ENCODE measurements at places on chromosomes 13 and 19.

DNA sequence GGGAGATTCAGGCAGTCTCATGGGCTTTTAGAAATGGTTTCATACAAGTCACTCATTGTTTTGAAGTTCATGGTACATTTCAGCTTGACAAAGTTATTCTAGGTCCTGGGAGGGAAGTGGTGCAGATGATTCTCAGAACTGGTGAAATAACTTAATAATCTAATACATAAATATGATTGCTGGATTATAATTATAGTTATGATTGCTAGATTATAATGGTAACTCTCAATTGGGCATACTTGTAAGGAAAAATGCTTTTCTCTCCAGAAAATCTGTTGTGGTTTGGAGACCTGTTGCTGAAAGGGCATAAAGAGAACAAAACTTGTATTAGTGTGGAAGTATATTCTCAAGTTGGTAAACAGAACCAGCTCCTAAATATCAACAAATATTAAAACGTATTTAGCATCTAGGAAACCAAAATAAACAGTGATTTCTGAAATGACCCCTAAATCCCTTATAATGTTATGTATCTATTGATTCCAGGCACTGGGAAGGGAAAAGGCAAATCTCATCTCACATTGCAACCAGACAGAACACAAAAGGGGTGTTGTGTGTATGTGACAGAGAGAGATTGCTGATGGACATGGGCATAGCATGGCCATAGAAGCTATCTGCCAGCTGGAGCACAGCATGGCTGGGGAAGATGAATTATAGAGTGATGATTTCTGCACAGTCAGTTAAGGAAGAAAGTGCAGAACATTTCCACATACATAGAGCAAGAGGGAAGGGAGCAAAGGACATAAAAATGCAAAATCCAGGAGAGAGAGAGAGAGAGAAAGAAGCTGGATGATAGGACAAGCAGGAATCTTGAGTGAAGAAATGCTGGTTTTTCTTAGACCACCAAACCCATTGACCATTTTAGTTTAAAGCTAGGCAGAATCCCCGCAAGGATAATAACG is 87.1 kb upstream of the FRY start:
- no peak for DNase-seq

GRCh38 chr19:32224371-32225244 is 120.8 kb upstream of the ZNF507 start:
- no peak for DNase-seq

DNA sequence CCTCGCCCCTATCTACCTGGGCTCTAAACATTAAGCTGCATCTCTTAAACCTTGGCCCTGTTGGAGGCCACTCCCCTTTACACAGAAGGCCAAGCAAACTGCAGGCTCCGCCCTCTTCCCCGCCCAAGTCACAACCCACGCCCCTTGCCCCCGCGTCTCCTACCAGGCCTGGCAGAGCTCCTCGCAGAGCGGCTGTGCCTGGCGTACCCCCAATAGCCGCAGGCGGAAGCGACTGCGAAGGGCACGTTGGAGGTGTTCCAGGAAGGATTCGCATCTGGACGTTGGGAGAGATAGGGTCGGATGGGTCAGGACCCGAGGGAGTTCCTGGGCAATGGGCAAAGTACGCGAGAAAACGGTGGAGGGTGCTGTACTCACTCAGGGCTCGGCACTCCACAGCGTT is 5.9 kb downstream of the RTBDN start:
- no peak for DNase-seq

GRCh38 chr19:17302391-17303166 is 646 bp downstream of the ABHD8 start:
- DNase-seq = no peak

DNA sequence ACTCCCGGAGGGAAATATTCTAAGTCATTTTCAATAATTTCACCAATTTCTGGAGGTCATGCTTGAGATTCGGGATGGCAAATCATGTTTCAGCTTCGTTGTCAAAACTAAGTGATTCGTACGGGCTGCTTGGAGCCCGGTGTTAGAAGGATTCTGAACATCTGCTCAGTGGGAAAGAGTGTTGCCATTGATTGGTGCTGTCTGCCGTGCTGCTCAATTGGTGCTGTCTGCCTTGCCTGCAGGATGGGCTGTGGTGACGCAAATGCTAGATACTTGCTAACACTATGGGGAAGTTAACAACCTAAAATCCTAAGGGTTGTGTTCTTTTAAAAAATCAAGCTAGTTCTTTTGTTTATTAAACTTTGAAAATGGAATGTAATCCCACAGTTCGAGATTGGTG is 17.3 kb upstream of the CACNG8 start:
- no peak for DNase-seq

GRCh38 chr13:48727241-48728011 is 73.7 kb downstream of the CYSLTR2 start:
- DNase-seq = no peak

DNA sequence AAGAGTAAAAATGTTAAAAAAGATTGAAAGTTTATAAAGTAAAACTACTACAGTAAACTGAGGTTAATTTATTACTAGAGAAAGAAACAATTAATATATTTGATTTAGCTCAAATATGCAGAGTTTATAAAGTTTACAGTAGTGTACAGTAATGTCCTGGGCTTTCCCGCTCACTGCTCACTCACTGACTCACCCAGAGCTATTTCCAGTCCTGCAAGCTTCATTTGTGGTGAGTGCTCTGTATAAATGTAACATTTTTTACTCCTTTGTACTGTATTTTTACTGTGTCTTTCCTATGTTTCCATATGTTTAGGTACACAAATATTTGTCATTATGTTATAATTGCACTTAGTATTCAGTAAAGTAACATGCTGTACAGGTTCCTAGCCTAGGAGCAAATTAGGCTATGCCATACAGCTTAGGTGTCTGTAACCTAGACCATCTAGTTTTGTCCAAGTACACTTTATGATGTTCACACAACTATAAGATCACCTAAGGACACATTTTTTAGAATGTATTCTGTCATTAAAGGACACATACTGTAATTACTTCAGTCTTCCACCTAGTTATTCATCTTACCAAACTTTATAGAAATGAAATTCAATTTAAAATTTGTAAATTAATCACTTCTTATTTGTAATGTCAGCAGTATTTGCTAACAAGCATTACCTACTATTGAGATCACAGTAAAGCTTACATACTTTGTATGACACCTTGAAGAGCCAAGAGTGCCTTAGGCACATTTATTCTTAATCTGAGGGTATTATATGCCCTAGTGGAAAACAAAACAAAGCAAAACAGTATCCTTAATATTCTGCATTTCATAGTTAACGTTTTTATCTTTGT is 683.4 kb downstream of the PCDH9 start:
- no peak for DNase-seq

- DNase-seq = no peak
These were observed 541.6 kb downstream of the SUCLA2 start for GRCh38 chr13:47459512-47459911.

DNA sequence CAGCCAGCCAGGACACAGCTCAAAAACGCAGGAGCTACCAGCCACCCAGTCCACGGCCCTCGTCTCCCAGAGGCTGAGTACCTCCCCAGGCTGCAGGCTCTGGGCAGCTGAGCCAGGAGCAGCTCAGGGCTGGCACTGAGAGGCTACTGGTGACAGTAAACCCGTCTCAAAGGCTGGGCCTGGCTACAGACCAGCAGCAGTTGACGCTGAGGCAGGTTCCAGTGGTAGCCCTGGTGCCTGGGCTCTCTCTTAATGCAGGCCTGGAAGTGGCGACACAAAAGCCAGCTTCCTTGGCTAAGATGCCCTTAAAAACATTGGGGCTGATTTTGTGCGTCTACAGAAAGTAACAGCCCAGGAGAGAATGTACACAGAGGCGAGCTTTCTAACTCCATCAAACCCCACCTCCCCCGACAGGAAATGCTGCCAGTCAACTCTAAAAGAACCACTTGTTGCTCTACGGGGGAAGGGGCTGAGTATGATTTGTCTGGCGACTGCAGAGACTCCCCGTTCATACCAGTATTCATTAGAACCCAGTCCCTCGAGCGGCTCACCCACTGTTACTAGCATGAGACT is 126.3 kb downstream of the STK24 start:
- no peak for DNase-seq

DNA sequence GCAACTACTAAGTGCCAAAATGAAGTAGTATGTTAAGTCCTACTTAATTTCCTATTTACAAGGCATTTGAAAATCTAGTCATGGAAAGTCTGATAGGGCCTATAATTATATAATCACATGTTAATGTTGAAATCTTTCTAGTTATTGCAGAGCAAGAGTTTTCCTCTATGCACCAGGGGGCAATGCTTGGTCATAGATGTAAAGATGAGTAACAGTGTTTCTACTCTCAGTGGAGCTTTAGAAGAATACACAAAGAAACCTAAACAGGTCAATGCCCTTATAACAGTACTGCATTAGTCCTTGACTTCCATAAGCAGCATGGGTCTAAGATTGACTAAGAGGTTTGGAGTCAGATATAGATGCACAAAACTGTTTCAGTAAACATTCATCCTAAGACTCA is 218.7 kb downstream of the KCTD12 start:
- DNase-seq = no peak

DNA sequence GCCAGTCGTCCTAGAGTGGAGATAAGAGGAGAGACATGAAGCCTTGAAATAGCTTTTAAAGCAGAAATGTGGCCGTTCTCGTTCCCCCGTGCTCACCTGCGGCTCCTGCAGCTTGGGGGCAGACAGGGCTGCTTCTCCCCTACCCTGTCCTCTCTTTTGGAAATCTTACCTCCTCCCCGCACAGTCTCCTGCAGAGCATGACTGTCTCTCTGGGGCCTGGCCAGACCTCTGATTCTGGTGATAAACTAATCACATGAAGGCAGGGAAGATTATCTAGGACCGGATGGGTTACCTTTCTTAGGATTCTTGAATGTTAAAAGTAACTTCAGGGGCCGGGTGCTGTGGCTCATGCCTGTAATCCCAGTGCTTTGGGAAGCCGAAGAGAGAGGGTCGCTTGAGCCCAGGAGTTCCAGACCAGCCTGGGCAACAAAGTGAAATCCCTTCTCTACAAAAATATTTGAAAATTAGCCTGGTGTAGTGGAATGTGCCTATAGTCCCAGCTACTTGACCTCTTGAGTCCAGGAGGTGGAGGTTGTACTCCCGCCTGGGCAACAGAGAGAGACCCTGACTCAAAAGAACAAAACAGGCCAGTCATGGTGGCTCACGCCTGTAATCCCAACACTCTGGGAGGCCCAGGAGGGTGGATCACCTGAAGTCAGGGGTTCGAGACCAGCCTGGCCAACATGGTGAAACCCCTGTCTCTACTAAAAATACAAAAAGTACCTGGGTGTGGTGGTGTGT is 8.1 kb downstream of the CEBPA start:
- DNase-seq = no peak

DNA sequence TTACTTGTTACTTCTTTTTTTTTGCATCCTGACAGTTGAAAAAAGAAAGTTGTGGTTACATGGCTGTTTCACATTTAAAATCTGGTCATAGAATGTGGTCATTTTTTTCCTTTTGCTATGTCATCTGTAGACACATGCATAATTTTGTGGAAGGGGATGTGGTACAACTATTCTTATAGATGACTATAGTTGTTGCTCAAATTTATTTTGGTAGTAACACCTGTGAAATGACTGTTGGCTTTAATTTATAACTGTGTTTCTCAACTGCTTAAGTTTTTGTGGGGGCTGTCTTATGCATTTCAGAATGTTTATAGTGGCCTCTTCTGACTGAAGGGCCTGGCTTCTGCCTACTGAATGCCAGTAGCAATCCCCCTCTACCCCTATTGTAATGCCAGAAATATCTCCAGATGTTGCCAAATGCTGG is 130.5 kb downstream of the PAN3 start:
- no peak for DNase-seq

GRCh38 chr19:21028969-21029268 is 8.5 kb downstream of the ZNF430 start:
- DNase-seq = no peak

DNA sequence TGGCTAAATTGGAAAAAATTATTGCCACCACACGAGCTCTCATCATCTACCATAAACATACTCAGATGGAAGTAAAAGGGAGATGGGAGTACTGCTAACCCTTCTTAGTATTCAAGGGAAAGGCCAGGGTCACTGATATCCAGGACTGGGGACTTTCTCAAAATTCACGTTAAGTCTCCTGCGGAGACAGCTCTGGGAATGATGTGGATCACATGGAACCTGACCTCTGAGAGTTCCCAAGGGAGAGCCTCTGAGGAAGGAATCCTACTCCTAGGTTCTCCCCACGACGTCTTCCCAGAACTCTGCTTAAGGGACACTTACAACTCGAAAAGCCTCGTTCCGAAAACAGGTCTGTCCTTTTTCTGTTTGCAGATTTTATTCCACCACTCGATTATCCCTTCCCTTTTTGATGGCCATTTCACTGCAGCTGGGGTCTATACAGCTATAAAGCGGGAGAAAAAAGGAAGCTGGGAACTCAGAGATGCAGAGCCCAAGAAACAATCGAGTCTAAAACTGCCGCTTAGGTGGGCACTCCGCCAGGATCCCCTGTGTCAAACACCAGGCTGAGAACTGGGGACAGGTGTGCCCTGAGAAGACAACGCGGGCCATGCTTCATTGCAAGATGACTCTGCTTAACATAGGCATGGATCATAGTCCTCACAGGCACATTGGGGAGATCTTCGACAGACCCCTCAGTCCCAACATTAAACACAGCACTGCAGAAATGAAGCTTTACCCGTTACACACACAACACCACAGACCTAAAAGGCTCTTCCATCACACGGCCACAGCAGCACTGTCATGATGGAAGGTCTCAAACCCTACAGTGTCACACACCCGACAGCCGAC is 823 bp upstream of the ZNF567 start:
- DNase-seq = no peak

DNA sequence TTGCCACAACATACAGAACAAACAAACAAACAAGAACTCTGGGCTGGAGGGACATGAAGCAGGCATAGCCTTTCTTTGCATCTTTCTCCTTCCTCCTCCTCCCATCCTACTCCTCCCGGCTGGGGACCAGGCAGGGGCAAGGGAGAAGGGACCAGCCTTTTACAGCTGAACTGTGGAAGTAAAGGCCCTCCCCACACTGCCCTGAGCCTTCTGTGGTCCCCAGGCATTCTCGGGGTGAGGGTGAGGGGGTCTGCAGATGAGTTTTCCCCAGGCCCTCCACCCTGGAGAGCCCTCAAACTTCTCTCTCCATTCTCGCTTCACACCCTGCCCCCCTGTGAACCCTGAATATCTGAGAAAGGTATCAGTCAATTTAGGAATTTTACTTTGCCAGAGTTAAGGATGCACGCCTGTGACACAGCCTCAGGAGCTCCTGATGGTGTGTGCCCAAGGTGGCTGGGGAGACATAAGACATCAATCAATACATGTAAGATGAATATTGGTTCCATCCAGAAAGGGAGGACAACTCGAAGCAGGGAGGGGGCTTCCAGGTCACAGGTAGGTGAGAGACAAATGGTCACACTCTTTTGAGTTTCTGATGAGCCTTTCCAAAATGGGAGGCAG is 170.9 kb downstream of the COL4A1 start:
- no peak for DNase-seq

DNA sequence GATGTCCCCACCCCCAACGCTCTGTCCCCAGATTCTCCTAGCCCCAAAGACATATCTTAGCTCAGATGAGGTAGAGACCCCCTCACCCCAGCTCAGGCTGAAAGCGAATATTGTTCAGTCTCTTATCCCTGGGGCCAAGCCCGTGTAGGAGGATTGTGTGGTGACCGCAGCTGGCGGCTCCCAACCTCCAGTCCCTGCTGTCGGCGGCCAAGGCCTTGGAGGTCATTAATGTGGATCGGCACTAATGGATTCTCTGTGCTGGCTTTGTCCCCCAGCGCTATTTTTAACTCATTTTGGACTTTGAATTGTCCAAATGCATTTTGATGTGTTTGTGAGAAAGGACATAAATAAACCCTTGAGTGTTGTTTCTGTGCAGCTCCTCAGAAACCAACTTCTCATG is 124.2 kb downstream of the UQCRFS1 start:
- no peak for DNase-seq

All from cardiac septum (tissue), 1 donor.